Stimulated activated CD4-positive, alpha-beta T cell treated with anti-CD3 and anti-CD28 coated beads, Interleukin-1b, Interleukin-23, amount 100 ng/mL, for 48 hours (primary cell): ENCODE measurements at places on chromosomes 3 and 15.

DNA sequence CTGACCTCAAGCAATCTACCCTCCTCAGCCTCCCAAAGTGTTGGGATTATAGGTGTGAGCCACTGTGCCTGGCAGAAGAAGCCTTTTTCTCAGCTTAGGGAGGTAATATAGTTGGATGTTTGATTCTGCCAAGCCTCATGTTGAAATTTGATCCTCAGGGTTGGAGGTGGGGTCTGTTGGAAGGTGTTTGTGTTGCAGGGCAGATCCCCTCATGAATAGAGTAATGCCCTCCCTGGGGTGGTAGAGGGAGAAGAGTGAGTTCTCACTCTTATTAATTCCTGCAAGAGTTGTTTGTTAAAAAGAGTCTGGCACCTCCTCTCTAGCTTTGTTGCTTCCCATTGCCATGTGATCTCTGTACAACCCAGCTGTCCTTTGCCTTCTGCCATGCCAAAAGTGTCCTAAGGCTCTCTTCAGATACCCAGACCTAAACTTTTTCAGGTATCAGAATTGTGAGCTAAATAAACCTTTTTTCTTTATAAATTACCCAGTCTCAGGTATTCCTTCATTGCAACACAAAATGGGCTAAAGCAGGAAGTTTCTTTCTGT lies 16.4 kb downstream of the NECTIN3 start:
- no peak for DNase-seq

GRCh38 chr15:95658799-95659198 lies 671.7 kb upstream of the NR2F2 start:
- no peak for DNase-seq

- no peak for DNase-seq
These were observed 7.0 kb upstream of the RNF111 start for GRCh38 chr15:58980351-58980939.

DNA sequence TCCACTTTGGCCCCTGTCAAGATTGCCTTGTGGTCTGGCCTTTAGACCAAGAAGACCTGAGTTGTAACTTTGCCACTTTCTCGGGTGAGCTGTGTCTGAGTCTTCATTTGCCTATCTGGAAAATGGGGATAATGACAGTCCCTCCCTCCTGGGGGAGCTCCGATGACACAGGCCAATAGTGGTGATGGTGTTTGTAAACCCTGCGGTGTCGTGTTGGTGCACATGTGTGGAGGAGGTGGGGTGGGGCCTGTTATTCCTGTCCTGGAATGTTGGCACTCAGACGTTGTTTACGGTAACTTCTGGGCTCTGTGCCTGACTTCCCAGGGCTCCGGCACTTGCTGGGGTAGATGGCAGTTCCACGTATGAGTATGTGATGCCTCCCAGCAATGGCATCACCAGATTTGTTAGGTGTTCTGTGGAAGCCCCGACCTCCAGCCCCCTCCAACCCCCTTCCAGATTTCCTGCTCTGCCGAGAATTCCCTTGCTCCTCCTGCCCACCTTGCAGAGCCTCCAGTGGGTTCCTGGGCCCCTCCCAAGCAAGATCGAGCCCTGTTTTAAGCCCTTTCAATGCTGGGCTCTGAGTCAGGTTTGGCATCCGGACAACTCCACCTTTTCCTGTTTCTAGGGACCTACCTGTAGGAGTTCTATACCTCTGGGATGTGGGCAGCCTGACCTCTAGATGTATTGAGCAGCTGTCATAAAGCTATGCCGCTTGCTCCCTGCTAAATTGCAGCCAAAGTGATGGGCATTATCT lies 31.4 kb downstream of the HRH1 start:
- no peak for DNase-seq

GRCh38 chr3:87158823-87159222 lies 68.3 kb upstream of the CHMP2B start:
- DNase-seq: no peak

DNA sequence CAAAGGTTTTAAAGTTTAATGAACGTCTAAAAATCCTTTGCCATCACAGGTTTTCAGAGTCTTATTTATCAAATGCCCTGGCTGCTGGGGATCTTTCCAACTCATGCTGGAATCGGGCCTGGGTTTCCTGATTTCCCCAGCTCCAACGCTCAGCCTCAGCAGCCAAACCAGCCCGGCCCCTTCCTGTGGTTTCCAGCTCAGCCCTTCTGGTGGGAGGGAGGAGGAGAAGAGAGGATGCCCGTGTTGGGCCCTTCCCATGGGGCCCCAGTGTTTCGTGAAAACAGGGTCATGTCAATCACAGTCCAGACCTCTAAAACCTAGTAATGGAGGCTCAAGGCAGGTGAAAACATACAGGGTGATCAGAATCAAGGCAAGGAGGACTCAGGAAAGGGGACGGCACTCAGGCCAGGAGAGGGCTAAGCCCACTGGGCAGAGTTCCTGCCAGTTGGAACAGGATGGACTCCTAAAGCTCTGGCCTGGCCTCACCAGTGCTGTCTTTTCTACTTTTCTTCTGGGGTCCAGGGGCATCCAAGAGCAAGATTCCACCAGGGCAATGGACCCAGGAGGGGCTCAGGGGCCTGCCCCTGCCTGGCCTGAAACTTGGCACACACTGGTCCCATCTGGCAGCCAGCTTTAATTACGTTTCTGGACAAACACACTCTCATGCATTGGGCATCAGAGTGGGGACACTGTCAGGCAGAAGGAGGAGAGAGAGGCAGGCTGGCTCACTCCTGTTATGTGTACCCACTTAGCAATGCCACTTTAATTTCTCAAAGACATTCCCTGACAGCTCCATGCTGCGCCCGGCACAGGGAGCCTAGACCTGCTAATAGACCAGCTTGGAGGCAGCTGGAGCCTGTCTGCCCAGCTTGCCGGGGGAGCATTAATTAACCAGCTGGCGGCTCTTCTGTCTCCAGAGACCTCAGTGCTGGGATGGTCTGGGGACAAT lies 194.6 kb downstream of the FAM43A start:
- DNase-seq: no peak

DNA sequence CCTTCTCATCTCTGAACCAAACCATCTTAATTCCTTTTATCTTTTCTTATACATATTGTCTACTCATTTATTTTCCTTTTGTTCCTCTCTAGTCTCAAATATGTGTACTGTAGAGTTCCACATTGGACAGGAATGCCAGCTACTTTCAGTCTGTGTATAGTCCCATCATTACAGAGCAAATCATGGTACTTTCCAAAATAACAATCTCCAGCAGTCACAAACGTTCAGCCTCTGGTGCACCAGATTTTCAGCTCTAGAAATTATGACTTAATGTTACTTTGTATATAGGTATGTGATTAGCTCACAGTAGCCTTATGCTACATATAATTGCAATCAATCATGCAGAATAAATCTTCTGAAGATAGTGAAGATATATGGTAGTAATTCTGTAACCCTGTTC lies 32.5 kb upstream of the TM4SF4 start:
- no peak for DNase-seq

- DNase-seq: no peak
These were observed 39.0 kb downstream of the UNC13C start for GRCh38 chr15:54017251-54017650.

DNA sequence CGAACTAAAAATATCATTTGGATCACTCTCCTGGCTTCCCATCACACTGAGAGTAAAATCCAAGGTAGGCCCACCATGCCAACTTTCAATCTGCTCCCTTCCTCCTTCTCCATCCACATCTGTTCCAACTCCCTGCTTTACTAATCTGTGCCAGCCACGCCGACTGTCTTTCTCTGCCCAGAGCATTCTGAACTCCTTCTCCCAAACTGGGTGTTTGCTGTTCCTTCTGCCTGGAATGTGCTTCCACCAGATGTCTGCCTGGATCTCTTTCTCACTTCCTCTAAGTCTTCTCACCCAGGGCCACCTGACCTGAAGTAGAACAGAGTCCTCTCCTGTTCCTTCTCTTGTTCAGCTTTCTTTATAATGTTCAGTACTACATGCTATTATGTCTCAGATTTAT lies 5.6 kb upstream of the ARL8B start:
- no peak for DNase-seq

DNA sequence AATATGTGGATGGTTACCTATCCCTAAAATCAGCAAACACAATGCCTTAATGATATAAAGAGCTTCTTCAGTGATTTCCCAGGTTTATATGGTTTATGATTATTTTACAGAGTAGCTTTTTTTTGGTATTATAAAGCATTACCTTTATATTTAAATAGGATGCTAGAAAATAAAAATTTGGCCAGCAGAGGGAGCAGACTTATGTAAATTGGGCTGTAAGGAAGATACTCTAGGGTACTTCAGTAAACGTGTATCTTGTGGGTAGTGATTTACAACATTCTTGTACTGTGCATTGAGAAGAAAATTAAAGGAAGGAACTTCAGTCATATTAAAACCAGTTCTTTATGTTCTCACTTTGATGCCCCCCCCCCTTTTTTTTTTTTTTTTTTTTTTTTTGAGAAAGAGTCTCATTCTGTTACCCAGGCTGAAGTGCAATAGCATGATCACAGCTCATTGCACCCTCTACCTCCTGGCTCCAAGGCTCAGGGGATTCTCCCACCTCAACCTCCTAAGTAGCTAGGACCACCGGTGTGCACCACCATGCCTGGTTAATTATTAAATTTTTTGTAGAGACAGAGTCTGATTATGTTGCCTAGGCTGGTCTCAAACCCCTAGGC lies 167.9 kb downstream of the BBX start:
- no peak for DNase-seq

- no peak for DNase-seq
These were observed 1.6 kb upstream of the UBA3 start for GRCh38 chr3:69081583-69082262.

GRCh38 chr3:47444103-47444502 lies 31.6 kb downstream of the SCAP start:
- no peak for DNase-seq

GRCh38 chr3:154060238-154061000 lies 60.8 kb upstream of the ARHGEF26 start:
- no peak for DNase-seq

DNA sequence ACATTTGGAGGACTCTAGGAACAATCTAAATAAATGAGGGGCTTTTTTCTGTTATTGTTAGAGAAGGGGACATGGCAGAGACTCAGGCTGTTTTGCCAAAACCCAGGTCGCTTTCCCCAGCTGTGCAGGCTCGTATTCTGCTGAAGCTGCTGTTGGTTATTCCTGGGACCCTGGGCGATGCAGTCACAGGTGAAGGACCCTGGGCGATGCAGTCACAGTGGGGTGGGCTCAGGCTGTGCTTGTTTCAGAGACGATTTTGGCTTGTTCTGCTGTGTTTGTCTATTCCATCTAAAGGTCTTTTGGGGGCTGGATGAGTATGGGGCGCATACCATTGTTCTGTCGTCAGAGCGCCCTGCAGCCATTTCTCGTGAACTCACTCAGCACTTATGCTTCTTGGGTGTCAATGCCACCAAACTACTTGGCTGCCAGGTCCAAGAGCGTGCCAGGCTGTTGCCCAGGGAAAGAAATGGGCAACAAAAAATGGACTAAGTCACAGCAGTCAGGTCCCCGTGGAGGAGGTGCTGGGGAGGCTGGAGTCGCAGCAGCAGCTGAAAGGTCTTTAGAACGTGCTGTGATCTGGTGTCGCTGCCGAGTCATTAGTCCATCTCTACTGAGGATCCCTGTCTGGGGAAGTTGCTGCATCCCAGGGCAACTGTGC lies 151.4 kb downstream of the CHDH start:
- no peak for DNase-seq

DNA sequence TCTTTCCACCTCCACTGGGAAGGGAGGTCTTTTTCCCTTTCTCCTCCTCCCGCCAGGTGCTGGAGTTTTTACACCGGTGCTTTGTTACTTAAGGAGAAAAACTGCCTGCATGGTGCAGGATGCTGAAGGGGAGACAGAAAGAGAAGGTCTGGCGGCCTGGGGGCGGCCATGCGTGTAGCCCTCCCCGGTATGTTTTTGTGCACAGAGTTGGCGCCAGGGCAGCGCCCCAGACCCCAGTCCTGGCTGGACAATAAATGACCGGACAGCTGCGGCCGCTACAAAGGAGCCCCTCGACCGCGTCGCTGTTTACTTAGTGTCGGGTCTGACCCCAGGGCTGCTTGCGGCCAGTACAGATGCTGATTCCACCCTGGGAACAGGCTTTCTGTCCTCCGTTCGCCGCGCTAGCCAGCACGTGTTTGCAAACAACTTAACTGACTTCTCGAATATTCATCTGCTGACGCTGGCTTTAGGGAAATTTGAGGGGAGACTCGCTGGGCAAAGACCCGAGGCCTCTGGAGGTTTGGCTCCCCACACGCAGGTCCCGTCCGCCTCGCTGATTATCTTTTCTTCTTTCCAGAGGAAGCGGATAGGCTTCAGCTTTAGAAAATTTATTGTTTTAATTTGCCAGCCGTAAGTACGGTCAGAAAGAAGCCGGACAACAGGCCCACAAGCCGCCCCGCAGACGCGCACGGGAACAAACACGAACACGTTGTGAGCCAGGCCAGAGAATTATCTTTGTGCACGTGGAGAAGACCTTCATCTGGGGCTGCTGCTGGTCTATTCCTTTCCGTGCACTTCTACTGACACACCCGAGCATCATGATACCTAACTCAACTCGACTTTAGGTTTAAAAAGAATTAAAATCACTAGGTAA lies 46.9 kb downstream of the ZIC4 start:
- no peak for DNase-seq

DNA sequence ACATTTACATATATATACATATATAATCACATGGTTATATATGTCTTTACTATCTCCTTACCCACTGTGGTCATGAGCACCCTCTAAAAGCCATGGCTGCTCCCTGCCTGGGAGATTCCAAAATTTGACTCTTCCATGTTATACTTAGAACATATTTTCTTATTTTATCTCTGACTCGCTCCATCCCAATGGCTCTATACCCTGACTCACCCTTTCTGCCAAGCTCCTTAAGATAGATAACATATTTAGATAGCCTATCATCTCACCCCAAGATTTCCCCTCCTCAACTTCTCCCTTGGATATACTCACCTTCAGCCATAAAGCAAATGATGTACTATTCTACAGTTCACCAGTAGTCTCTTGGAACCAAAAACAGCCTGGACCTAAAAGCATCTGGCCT lies 65.1 kb downstream of the CD200R1L start:
- no peak for DNase-seq

- DNase-seq: no peak
These were observed 10.6 kb upstream of the PARL start for GRCh38 chr3:183895296-183895695.

- no peak for DNase-seq
These were observed 53.8 kb upstream of the TTBK2 start for GRCh38 chr15:42974202-42974862.

- no peak for DNase-seq
These were observed 426 bp downstream of the CBLB start for GRCh38 chr3:105868431-105868741.

GRCh38 chr15:80350941-80351610 lies 53.1 kb upstream of the ARNT2 start:
- DNase-seq: no peak

- no peak for DNase-seq
These were observed 3.5 kb upstream of the ZFAND6 start for GRCh38 chr15:80055933-80056332.

DNA sequence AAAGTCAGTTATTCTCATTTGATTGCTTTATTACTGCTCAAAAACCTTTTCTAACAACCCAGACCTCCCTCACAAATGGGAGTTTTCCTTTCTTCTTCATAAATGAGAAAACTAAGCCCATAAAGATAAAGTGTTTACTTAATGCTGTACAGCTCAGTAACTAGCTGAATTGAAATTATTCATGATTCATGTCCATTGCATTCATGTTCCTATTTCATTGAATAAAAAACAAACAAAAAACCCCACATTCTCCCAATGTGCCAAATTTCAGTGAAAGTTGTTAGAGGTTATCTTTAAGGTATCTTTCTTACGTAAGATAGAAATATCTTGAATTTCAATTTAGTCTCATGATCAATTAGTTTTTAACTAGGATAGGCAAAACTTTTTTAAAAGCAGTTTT lies 2.8 kb downstream of the PLSCR2 start:
- DNase-seq: no peak

GRCh38 chr15:84947947-84948830 lies 33.5 kb upstream of the PDE8A start:
- DNase-seq: no peak

GRCh38 chr15:36469311-36469966 lies 110.0 kb upstream of the CDIN1 start:
- DNase-seq: no peak
